ENCODE measurements at places on chromosomes 12 and 14. TPM values are rescaled to one million over a fixed set of nuclear protein-coding genes. Genes with fewer than 3 reads are reported as not detected.

DNA sequence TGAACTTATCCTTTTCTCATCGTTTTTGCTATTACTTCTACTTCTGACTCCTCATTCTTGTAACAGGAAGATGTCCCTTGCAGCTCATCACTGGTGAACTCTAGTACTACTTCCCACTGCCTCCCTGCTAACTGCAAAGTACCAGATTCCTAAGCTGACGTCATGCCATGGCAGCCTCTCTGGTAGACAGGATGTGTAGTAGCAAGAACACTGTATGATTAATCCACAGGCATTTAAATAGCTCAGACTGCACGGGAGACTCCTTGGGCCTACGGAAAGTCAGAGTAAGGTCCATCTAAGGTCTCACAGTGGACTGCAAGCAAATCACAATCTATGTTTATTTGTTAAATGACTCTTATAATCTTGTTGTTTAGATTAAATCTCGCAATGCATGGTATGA is 43.5 kb downstream of the DNAI7 start:
- no peak overlapping the region for H3K27ac ChIP-seq
- DNase-seq = no peak
- no peak overlapping the region for H3K4me3 ChIP-seq
- no peaks in the 10 kb centered on the region for H3K27me3 ChIP-seq
- H3K36me3 ChIP-seq = no peaks in the 10 kb centered on the region

DNA sequence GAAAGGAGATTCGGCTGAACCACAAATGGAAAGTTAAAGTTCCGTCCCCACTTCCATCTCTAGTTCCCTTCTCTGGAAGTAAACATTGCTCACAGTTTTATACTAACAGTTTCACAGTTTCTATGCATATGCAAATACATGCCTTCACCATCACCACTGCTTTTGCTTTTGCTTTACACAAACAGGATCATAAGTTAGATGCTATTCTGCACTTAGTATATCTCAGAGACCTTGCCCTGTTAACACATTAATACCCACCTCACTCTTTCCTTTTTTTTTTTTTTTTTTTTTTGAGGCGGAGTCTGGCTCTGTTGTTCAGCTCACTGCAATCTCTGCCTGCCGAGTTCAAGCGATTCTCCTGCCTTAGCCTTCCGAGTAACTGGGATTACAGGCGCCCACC is 890 bp downstream of the TEP1 start:
- peaks cover 23% of the 10 kb centered on the region for H3K4me1 ChIP-seq
- H3K27me3 ChIP-seq = no peaks in the 10 kb centered on the region
- DNase-seq = no peak
- H3K27ac ChIP-seq = peak overlapping the region; percentile 87
- peak overlapping the region; percentile 90 for H3K4me3 ChIP-seq

DNA sequence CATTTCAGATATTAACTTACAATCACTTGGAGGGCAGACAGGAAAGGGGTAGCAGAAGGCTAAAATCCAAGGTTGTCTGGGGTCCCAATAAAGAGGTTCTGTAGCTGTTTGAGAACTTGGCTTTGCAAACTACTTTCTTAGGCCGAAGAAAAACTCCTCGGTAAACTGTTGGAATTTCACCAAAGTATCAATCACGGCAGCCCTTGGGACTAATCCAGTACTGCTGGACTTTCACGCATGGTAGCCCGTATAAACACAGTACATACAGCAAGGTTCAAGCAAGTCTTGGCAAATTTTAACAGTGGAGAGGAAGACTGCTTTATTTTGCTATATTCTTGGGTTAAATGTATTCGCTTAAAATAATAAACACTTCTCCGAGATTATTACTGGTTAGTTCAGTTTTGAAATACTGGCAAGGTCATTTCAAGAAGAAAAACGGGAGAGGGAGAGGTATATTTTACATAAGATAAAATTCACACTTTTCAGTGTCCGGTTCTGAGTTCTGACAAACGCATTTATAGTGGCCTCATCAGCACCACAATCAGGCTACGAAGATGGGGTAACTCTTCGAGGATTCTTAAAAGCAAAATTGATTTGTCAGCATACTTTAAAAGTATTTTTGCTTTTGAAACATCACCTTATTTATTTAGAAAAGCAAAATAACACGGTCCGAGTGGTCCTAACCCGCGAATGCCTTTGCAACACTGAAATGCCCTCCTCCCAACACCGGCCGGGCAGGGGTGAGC is 1.3 kb downstream of the SETD3 start:
- no peaks in the 10 kb centered on the region for H3K36me3 ChIP-seq
- no peak overlapping the region for H3K27ac ChIP-seq
- peaks cover 43% of the 10 kb centered on the region for H3K4me1 ChIP-seq
- DNase-seq = no peak
- peak overlapping the region; percentile 94 for H3K4me3 ChIP-seq

DNA sequence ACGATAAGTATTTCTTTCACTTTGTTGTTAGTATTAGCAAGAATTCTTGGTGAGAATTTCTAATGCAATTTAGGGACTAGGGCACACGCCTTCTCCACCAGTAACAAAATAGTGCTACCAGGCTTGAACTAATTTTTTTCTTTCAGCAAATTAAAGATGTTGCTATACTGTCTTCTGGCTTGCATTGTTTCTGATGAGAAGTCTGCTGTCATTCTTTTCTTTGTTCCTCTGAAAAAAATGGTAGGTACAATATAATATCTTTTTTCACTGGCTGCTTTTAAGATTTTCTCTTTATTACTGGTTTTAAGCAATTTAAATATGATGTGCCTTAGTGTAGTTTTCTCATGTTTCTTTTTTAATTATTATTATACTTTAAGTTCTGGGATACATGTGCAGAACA is 171.2 kb downstream of the PCNX1 start:
- no peak overlapping the region for H3K27ac ChIP-seq
- no peak for DNase-seq
- no peaks in the 10 kb centered on the region for H3K27me3 ChIP-seq
- H3K4me1 ChIP-seq = no peaks in the 10 kb centered on the region
- H3K36me3 ChIP-seq = peaks cover 78% of the 10 kb centered on the region
- H3K4me3 ChIP-seq = no peak overlapping the region

DNA sequence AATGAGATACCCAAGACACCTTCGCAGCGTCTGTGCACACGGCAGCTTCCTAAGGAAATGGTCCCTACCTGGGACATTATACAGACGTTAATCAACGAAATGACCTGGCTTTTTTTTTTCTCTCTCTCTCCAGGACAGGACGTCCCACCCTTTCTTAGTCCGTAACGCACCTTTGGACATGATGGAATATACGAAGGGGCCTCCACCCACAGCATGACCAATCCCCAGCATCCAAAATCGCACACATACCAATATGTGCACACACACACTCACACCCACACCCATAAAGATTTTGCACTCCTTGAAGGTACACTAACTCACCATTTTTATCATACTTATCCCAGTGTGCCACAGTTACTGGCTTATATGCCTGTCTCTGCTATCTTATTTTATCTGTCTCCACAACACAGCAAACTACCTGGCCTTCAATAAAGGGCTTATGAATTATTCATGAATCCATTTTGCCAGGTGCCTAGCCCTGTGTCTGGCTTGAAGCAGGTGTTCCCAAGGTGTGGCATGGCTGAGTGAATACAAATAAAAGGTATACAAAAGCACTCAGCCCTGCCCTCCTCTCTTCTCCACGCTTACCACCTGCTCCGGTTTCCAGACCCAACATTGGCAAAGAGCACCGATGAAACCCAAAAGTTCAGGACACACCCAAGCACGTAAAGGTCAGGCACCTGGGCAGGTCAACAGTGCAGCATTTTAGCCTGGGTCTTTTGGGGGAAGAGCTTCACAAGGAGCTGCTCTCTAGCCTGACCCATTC is 2.2 kb downstream of the SCNN1A start:
- no peak overlapping the region for H3K27ac ChIP-seq
- H3K36me3 ChIP-seq = no peaks in the 10 kb centered on the region
- no peak overlapping the region for H3K4me3 ChIP-seq

DNA sequence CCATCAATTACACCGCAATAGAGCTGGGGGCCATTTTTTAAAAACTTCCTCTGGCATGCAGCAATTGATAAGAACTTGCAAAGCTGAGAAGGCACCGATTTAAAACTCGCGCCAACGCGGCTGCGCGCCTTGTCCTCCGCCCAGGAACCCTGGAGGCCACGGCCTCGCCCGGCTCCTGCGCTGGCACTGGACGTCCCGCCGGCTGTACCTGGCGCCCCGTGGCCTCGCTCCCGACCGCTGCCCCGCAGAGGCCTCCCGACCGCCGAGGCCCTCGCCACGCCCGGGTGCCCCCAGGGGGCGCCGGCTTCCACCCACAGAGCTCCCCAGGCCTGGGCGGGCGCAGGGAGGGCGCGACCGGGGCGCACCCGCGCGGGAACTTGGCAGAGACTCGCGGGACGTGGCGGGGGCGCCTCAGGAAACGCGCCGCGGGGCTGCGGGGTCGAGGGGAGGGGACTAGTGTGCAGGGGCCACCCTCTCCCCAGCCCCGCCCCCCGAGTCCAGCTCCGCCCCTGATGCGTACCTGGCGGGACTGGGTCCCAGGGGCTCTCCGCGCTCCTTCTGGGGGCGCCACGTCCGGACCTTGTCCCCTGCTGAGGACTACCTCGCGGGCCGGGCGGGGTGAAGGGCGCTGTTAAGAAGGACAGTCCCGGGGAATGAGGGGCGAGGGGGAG is 65.7 kb downstream of the TNFAIP2 start:
- H3K27me3 ChIP-seq = peaks cover 69% of the 10 kb centered on the region
- H3K4me1 ChIP-seq = peaks cover 13% of the 10 kb centered on the region
- peak; percentile 18 for DNase-seq

DNA sequence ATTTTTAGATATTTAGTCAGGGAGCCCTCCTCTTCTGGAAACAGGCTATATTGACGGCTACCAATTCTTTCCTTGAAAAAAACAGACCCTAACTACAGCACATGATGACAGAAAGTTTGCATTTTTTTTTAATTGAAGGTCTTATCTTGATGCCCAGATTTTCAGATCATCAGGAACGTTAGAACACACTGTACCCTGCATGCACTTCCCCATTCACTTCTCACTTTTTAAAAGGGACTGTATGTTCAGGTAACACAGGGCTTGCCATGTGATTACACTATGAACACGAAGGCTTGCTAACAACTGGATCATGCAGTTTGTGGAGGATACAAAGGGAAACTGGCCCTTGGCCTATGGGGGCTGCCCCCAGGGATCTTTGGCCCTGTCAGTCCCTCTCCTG is 92.6 kb downstream of the RPS29 start:
- H3K4me1 ChIP-seq = no peaks in the 10 kb centered on the region
- H3K4me3 ChIP-seq = no peak overlapping the region
- H3K27me3 ChIP-seq = no peaks in the 10 kb centered on the region
- no peak for DNase-seq

GRCh38 chr14:73233564-73233963 is 3.7 kb upstream of the PAPLN start:
- peak overlapping the region; percentile 63 for H3K4me3 ChIP-seq
- no peak for DNase-seq
- peaks cover 43% of the 10 kb centered on the region for H3K27me3 ChIP-seq

GRCh38 chr12:125540580-125541204 is 475.5 kb downstream of the AACS start:
- peak overlapping the region; percentile 1 for H3K27ac ChIP-seq
- no peak overlapping the region for H3K4me3 ChIP-seq
- H3K36me3 ChIP-seq = peaks cover 4% of the 10 kb centered on the region
- H3K27me3 ChIP-seq = peaks cover 12% of the 10 kb centered on the region
- no peak for DNase-seq

DNA sequence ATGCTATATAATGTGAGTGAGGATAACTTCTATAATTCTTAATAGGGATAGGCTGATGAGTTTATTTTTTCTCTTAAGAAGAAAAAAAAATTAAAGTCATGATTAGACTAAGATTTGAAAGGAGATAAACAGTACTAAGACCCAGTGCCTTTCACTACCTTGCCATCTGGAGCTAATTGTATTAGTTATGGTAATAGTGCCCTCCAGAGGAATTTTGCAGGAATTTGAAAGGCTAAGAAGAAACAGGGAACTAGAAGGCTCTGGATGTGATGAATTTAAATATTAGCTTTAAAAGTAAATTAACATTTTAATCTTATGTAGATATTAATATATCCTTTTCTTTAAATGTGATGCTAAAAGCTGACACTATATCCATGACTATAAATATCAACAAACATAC is 36.6 kb upstream of the PIK3C2G start:
- no peaks in the 10 kb centered on the region for H3K27me3 ChIP-seq
- no peak overlapping the region for H3K4me3 ChIP-seq
- H3K36me3 ChIP-seq = no peaks in the 10 kb centered on the region
- H3K4me1 ChIP-seq = no peaks in the 10 kb centered on the region

GRCh38 chr14:100666403-100666802 is 60.3 kb upstream of the DLK1 start:
- peaks cover 31% of the 10 kb centered on the region for H3K4me1 ChIP-seq
- no peaks in the 10 kb centered on the region for H3K27me3 ChIP-seq
- DNase-seq = no peak
- no peak overlapping the region for H3K27ac ChIP-seq

GRCh38 chr12:12654691-12655460 is 41.1 kb downstream of the GPR19 start:
- no peak overlapping the region for H3K4me3 ChIP-seq
- H3K36me3 ChIP-seq = peaks cover 15% of the 10 kb centered on the region

- H3K27me3 ChIP-seq = no peaks in the 10 kb centered on the region
- no peak overlapping the region for H3K27ac ChIP-seq
- no peak for DNase-seq
- H3K4me1 ChIP-seq = peaks cover 8% of the 10 kb centered on the region
- H3K4me3 ChIP-seq = no peak overlapping the region
- no peaks in the 10 kb centered on the region for H3K36me3 ChIP-seq
These were observed 113.9 kb upstream of the DYRK2 start for GRCh38 chr12:67534681-67535080.

DNA sequence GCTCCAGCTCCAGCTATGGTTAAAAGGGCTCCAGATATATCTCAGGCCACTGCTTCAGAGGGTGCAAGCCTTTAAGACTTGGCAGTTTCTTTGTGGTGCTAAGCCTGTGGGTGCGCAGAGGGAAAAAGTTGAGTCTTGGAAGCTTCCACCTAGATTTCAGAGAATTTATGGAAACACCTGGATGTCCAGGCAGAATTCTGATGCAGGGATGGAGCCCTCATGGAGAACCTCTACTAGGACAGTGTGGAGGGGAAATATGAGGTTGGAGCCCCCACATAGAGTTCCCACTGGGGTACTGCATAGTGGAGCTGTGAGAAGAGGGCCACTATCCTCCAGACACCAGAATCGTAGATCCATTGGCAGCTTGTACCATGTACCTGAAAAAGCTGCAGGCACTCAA is 69.9 kb downstream of the SDR9C7 start:
- no peak overlapping the region for H3K27ac ChIP-seq
- no peaks in the 10 kb centered on the region for H3K4me1 ChIP-seq
- peaks cover 9% of the 10 kb centered on the region for H3K27me3 ChIP-seq
- H3K4me3 ChIP-seq = no peak overlapping the region
- DNase-seq = no peak

CD163 gene
- not detected for total RNA-seq

SYNDIG1L gene
- total RNA-seq = not detected

MMP19 gene
- total RNA-seq = not detected

PZP gene
- not detected for total RNA-seq

NTF3 gene
- total RNA-seq = not detected

INSM2 gene
- 0.09 TPM for total RNA-seq

PKP2 gene
- total RNA-seq = 3.6 TPM

SLC6A15 gene
- total RNA-seq = 2.8 TPM

ZFHX2 gene
- 11.0 TPM for total RNA-seq

APOF gene
- not detected for total RNA-seq

FAR2 gene
- 13.6 TPM for total RNA-seq

RPL10L gene
- total RNA-seq = not detected

DEGS2 gene
- total RNA-seq = not detected

All from neural crest cell (in vitro differentiated cells).